ENCODE measurements at places on chromosomes 1 and 21. TPM values are rescaled to one million over a fixed set of nuclear protein-coding genes. Genes with fewer than 3 reads are reported as not detected.

The VWA5B1 gene
- not detected for total RNA-seq

The PBX1 gene
- total RNA-seq = 91.8 TPM

The PEAR1 gene
- total RNA-seq = 8.6 TPM

The GPA33 gene
- total RNA-seq = 2.1 TPM

The TMEM125 gene
- 0.37 TPM for total RNA-seq

The REN gene
- not detected for total RNA-seq

The LDLRAD1 gene
- not detected for total RNA-seq

The GABRD gene
- total RNA-seq = not detected

The RGS1 gene
- 5.7 TPM for total RNA-seq

The CD101 gene
- total RNA-seq = 1.4 TPM

The METTL13 gene
- total RNA-seq = 16.2 TPM

- H3K36me3 ChIP-seq = peaks cover 7% of the 10 kb centered on the region
- no peaks in the 10 kb centered on the region for H3K27me3 ChIP-seq
- DNase-seq = peak; percentile 47
- H3K4me1 ChIP-seq = peaks cover 62% of the 10 kb centered on the region
- H3K4me3 ChIP-seq = no peak overlapping the region
Observed at GRCh38 chr1:46607345-46608130, 3.5 kb upstream of the MKNK1 start.

GRCh38 chr21:37507716-37508115 lies 141.1 kb downstream of the DYRK1A start:
- H3K4me1 ChIP-seq = no peaks in the 10 kb centered on the region
- no peaks in the 10 kb centered on the region for H3K27me3 ChIP-seq
- DNase-seq = no peak
- peaks cover 3% of the 10 kb centered on the region for H3K36me3 ChIP-seq
- H3K27ac ChIP-seq = no peak overlapping the region

DNA sequence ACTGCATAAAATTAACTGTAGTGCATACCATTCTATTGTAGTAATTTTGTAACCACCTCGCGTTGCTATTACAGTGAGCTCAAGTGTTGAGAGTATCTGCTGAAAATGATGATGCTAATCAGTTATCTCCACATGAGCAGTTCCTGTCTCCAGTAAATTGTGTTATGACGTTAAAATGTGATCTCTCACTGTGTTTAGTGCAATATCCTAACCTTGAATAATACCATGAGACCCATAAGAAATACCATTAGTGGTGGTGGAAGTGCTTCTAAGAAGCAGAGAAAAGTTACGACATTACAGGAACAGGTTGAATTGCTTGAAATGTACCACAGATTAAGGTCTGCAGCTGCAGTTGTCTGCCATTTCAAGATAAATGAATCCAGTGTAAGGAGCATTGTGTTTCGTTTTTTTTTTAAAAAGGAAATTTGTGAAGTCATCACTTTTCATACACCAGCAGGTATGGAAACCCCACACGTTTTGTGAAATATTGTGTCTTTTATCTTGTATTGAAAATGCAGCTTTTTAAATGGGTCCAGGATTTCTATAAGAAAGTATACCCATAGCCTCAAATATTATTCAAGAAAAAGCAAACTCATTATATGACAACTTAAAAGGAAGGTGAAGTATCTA lies 72.5 kb downstream of the ANGPTL1 start:
- no peak overlapping the region for H3K27ac ChIP-seq
- no peaks in the 10 kb centered on the region for H3K27me3 ChIP-seq
- no peak overlapping the region for H3K4me3 ChIP-seq
- H3K36me3 ChIP-seq = no peaks in the 10 kb centered on the region

DNA sequence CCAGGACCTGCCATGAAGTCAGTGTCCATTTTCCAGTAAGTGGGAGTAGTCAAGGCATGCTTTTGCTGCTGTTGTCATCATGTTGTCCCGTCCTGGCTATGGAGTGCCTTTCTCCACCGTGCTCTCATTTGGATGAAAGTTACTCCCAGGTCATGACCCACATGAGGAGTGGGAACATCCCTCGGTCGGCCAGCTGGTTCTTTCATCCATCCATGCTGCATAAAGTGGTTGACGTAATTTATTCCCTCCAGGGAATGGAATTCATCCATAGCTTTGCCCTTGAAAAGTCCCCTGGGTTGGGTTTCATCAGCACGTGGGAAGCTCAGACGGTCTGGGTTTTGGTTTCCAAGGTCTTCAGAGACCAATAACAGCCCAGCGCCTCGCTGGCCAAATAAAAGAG lies 11.6 kb downstream of the PLA2G2A start:
- DNase-seq = peak; percentile 76
- peaks cover 5% of the 10 kb centered on the region for H3K4me1 ChIP-seq
- no peaks in the 10 kb centered on the region for H3K27me3 ChIP-seq
- H3K36me3 ChIP-seq = no peaks in the 10 kb centered on the region
- no peak overlapping the region for H3K4me3 ChIP-seq

GRCh38 chr1:11494771-11495170 lies 15.8 kb downstream of the DISP3 start:
- H3K27ac ChIP-seq = no peak overlapping the region
- H3K27me3 ChIP-seq = no peaks in the 10 kb centered on the region
- H3K4me1 ChIP-seq = no peaks in the 10 kb centered on the region
- DNase-seq = no peak

DNA sequence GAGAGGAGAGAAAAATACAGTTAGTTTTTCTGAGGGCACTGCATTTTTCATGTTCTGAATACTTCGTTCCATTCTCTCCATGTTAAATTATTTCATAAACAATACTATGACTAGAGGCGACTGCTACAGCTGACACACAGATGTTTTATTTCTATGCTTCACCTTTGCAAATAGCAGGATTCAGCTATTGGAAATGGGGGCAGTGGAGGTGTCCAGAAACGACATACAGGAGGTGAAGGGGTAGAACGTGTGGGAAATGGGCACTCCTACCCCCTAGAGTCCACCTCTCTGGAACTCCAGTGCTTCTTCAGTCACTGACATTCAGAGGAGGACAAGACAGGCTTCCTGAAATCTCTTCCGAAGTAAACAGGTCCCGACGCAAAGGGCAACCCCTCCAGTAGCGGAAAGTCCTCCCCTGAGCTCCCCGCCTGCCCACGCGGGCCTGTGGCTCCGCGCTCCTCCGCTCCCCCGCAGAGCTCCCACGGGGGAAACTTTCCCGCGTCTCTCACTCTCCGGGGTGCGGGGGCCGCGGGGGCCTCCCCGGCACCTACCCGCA lies 480 bp downstream of the DPYD start:
- peak overlapping the region; percentile 89 for H3K27ac ChIP-seq
- no peak for DNase-seq
- no peaks in the 10 kb centered on the region for H3K36me3 ChIP-seq
- no peaks in the 10 kb centered on the region for H3K27me3 ChIP-seq
- peaks cover 11% of the 10 kb centered on the region for H3K4me1 ChIP-seq

DNA sequence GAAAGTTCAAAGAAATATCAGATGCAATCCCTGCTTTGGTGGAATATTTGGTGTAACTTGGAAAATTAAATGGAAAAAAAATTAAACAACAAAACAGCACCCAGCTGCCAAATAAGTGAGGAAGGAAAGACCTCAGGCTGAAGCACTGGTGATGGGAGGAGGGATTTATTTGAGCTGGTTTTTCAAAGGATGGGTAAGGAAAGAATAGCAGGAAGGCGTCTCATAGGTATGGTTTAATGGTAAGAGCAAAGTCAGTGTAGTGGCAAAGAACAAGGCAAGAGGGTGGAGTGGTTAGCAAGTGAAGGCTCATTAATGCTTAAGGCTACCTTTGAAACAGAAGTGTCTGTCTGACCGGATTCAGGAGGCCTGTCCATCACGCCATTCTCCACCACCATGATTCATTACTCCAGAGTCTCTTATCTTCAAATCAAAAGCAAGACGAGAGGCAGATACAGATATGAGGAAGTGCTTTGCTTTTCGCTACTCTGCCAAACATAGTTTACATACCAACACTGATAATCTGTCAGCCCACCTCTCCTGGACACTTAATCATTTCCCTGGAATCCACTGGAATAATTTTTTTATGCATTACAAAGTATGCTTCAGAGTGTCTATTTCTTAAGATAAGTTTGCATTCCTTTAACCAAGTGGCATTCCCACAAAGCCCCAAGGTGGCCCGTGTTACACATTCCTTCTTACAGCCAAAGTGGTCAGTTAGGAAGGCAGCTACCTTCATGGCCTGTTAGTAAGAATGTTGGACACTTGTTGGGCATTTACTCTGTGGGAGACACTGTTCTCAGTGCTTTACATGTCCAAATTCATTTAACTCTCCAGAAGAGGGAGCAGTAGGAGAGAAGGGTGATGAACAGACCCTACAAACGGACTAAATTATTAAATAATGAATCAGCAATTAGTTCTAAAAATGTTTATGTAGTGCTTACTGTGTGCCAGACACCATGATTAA lies 146.6 kb downstream of the ROR1 start:
- H3K27me3 ChIP-seq = no peaks in the 10 kb centered on the region
- H3K27ac ChIP-seq = no peak overlapping the region
- no peak for DNase-seq
- no peaks in the 10 kb centered on the region for H3K36me3 ChIP-seq
- H3K4me3 ChIP-seq = no peak overlapping the region

DNA sequence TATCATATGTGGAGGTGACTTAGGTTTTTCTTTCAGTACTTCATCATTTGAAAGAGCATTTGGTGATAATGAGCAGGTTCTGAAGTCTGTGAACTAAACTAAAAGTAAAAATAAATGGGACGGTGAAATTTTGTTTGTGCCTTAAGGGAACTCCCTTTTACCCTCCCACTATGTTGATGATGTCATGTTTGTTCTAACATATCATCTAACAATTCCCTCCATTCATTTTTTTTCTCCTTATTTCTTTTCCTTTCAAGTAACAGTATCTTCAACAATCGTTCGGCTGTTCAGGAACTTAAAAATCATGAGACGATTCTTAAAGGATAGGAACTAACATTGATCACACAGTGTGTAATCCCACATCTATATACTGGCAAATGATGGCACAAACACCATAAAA lies 30.0 kb upstream of the IRF2BP2 start:
- no peak for DNase-seq
- no peak overlapping the region for H3K27ac ChIP-seq
- H3K4me1 ChIP-seq = peaks cover 4% of the 10 kb centered on the region
- H3K27me3 ChIP-seq = no peaks in the 10 kb centered on the region
- H3K36me3 ChIP-seq = no peaks in the 10 kb centered on the region

- H3K27me3 ChIP-seq = no peaks in the 10 kb centered on the region
- H3K4me3 ChIP-seq = no peak overlapping the region
- no peaks in the 10 kb centered on the region for H3K36me3 ChIP-seq
- no peak for DNase-seq
- H3K27ac ChIP-seq = peak overlapping the region; percentile 94
Observed at GRCh38 chr1:27570356-27570755, 33.6 kb downstream of the AHDC1 start.

DNA sequence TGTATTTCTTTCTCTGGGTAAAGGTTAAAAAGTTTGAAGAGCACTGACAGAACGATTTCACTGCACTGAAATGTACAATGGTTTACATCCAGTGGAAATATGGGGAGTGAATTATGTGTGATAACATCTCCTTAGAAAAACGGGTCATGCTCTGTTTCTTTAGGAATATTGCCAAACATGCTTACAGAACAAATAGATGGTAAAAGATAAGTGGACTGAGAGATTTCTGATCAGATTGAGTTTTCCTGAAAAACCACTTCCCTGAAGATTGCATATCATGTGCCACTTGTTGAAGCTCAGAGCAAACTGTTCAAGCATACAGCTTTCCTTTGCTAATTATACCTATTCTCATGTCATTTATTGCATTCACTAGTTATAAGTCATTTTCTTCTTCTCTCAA lies 29.9 kb upstream of the DISP1 start:
- no peaks in the 10 kb centered on the region for H3K36me3 ChIP-seq
- DNase-seq = no peak
- H3K4me3 ChIP-seq = no peak overlapping the region
- H3K4me1 ChIP-seq = peaks cover 4% of the 10 kb centered on the region

GRCh38 chr1:200634261-200635122 lies 13.9 kb upstream of the KIF14 start:
- H3K36me3 ChIP-seq = no peaks in the 10 kb centered on the region
- no peaks in the 10 kb centered on the region for H3K4me1 ChIP-seq
- no peak overlapping the region for H3K4me3 ChIP-seq
- no peaks in the 10 kb centered on the region for H3K27me3 ChIP-seq

GRCh38 chr1:38834937-38835827 lies 24.4 kb downstream of the RRAGC start:
- peak; percentile 73 for DNase-seq
- no peak overlapping the region for H3K27ac ChIP-seq
- peaks cover 15% of the 10 kb centered on the region for H3K4me1 ChIP-seq
- H3K36me3 ChIP-seq = peaks cover 32% of the 10 kb centered on the region

All from heart right ventricle (tissue), 16 donors.